ENCODE measurements at places on chromosomes 4 and X. TPM values are rescaled to one million over a fixed set of nuclear protein-coding genes. Genes with fewer than 3 reads are reported as not detected.

- no peak for DNase-seq
Measured at GRCh38 chrX:44101281-44101680, 128.1 kb upstream of the NDP start.

DNA sequence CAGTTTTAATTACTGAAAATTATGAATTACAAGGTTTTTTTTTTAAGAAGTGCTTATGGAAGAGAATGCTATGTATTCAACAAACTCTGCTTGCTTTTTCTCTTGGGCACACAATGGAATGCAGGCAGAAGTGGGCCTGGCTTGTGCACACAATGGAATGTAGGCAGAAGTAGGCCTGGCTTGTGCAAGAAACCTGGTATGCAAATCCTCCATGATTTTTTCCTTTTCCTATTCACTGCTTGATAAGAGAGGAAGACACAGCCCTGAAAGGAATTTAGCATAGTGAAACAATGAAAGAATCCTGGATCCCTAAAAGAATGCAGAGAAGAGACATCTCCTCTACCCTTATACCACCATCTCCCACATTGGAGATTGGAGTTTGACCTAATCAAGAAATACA, 138.4 kb downstream of the COL25A1 start:
- no peak for DNase-seq

DNA sequence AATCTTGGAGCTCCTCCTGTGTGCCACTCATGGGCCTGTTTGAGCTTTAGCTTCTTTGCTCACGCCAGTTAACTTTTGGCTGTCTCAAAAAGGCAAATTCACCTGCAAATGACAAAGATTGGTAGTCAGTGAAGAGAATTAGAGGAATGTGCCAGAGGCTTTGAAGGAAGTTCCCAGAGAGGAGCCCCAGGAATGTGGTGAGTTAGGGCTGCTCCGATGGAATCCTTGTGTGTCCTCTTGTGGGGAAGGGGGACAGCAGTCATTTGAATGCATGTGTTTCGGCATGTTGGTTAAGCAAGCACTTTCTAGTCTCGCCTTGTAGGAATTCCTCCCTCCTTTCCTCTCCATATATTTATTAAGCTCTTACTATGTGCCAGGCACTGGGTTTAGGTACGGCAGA, 62.9 kb downstream of the ELF4 start:
- no peak for DNase-seq

GRCh38 chr4:88002786-88003185, 4.6 kb upstream of the PKD2 start:
- peak; percentile 18 for DNase-seq

GRCh38 chr4:16448241-16448840, 222.1 kb upstream of the TAPT1 start:
- DNase-seq: no peak

DNA sequence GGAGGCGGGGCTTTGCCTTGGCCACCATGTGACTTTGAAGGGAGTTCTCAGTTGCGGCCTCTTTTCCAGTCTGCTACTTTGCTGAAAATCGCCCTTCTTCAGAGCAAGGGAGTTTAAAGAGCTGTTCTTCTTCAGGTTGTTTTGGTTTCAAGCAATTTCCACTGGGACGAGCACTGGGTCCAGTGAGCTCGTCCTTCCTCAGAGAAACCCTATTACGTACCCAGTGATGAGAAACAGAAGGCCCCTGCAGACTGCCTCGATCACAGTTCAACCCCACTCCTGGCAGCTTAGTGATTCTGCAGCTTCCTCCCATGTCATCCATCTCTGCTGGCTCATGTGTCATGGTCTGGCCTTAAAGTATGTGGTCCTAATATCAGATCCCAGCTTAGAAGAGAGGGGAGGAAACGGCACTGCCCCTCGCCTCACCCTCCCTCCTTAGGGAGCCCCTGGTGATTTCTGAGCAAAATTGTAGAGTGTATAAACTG, 7.8 kb upstream of the FAM149A start:
- DNase-seq: no peak

DNA sequence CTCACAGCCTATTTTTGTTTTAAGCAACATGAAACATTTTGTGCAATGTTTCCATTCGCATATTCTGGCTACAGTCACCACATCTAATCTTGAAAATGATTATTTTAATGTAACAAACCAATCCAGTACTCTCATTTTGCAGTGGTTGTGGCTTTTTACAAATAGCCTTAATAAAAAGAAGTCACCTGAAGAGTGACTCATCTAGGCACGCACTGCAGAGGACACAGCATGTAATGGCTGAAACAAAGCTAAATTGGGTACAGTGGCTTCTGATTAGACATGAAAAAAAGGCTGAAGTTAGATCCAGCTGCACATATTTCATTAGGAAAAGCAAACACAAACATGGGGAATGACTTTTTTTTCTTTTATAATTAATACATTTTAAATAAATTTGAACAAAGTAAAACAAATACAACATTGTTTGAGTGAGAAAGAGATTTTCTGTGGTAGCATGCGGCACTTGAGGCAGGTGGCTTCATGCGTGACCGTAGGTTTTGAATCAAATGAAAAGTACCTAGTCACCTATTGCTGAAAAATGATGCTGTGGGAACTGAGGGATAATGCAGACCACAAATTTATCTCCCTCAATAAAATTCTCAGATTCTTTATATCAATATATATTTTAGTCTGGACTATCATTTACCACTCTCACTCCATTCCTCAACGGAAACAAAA, 240.8 kb upstream of the DDX53 start:
- no peak for DNase-seq

DNA sequence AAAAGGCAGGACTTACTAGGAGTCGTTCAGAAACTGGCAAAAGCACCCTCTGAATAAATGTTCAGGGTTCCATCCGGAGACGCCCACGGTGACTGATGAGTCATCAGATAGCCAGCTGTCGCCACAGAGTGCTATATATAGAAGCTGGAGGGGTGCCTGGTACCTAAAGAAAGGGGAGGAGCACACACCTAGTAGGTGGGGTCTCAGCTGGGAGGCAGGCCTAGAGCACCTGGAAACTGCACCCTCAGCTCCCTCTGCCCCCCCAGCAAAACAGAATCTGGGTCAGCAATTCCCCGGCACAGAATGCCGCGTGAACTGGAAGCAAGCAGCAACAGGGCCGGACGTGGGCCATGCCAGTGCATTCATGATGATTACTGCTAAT, 242.0 kb downstream of the BCOR start:
- DNase-seq: peak; percentile 28

- no peak for DNase-seq
Measured at GRCh38 chr4:85966373-85966772, 393.5 kb downstream of the MAPK10 start.

- DNase-seq: no peak
Measured at GRCh38 chr4:125368671-125369081, 53.9 kb downstream of the FAT4 start.

GRCh38 chr4:41396214-41396613, 139.5 kb downstream of the UCHL1 start:
- no peak for DNase-seq

- DNase-seq: no peak
Measured at GRCh38 chrX:72001471-72001870, 90.8 kb downstream of the NHSL2 start.

GRCh38 chr4:106993827-106994226, 42.3 kb downstream of the DKK2 start:
- no peak for DNase-seq

- no peak for DNase-seq
Measured at GRCh38 chr4:85571008-85571407, 96.1 kb downstream of the ARHGAP24 start.

DNA sequence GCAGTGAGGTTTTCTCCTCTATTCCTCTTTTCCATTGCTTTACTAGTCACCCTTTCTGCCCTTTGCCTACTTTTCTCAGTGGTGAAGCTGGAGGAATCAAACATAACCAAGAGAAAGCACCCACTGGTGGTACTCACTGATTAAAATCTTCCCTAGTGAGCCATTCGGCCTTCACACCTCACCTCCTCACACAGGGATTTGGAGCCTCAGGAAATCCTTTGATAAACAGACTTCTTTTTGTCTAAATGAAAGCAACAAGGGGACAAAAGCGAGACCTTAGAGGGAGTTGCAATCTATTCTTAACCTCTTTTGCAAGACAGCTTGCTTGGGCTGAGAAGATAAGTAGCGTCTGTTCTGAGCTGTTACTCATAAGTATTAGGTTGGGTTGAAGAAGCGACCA, 572.6 kb downstream of the ZNF674 start:
- no peak for DNase-seq

DNA sequence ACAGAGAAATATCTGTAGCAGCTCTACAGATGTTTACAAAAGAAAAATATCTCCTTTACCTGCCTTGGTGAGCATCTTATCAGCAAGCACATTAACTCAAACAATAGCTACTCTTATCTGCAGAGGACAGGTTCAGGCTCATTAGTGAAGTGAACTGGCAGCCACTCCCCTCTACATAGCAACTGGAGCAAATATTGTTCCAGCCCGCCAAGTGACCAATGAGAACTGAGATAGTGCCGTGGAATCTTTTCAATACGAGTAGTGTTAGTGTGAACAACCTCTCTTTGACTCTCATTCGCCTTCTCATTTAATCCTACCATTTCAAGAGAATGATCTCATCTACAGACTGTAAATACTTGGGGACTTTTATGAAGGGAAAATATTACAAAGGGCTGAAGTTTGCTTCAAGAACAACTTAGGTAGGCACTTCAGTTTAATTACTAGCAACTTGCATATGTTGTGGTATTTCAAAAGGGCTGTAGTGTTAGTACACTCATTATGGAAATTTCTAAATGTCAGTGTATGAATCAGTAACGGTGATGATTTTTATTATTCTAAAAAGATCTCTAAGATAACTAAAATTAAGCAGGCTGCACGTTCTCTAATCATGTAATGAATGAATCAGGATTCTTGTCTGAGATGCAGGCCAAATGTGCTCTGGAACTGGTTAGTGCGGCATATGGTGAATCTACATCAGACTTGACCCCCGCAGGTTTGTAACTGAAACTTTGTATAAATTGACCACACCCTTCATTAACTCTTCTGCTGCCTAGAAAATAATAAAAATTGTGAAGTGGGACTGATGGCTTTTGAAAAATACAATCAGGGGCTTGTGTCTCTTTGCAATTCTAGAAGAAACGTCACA, 72.4 kb downstream of the PALLD start:
- peak; percentile 68 for DNase-seq

- DNase-seq: no peak
Measured at GRCh38 chrX:19782419-19782818, 105.0 kb downstream of the SH3KBP1 start.

GRCh38 chr4:77493829-77494551, 111.6 kb upstream of the CXCL13 start:
- no peak for DNase-seq

DNA sequence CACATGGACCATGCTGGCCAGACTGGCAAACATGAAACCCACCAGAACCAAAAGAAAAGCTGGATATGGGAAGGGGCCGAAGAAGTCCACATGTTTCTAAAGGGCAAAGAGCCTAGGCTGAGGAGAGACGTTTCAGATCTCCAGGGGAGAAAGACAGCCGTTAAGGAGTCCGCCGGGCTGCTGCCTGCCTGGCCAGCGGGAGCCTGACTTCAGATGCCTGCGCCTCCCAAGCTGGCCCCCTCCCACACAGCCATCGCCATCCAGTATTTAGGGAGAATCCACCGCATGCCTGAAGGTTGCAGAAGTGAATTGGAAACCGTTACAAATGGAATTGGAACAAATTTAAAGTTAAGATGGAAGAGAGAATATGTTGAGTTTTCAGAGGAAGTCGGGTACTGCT, 2.9 kb downstream of the TBL1X start:
- no peak for DNase-seq

DNA sequence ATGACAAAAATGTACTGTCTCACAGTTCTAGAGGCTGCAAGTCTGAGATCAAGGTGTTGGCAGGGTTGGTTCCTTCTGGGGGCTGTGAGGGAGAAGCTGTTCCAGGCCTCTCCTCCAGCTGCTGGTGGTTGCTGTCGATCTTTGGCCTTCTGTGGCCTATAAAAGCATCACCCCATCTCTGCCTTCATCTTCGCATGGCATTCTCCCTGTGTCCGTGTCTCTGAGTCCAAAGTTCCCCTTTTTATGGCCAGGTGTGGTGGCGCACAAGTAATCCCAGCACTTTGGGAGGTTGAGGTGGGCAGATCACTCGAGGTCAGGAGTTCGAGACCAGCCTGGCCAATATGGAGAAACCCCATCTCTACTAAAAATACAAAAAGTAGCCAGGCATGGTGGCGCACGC, 31.5 kb upstream of the ARAF start:
- DNase-seq: no peak

DMD gene
- polyA plus RNA-seq: not detected

EREG gene
- 39.7 TPM for polyA plus RNA-seq

SSX2B gene
- not detected for polyA plus RNA-seq

IL2 gene
- not detected for polyA plus RNA-seq

USP51 gene
- polyA plus RNA-seq: 0.68 TPM

PFKFB1 gene
- polyA plus RNA-seq: 0.04 TPM

PSAPL1 gene
- 0.05 TPM for polyA plus RNA-seq

WDFY3 gene
- polyA plus RNA-seq: 7.9 TPM

SGMS2 gene
- polyA plus RNA-seq: 8.0 TPM

MID1IP1 gene
- polyA plus RNA-seq: 41.9 TPM

RASL11B gene
- polyA plus RNA-seq: 0.07 TPM

PNMA6F gene
- polyA plus RNA-seq: not detected

PABPC1L2A gene
- polyA plus RNA-seq: not detected

PAGE1 gene
- polyA plus RNA-seq: 0.16 TPM

RAI2 gene
- polyA plus RNA-seq: not detected

Data from A549 (cell line).